ENCODE measurements at places on chromosomes 6 and 20. TPM values are rescaled to one million over a fixed set of nuclear protein-coding genes. Genes with fewer than 3 reads are reported as not detected.

Gene FUCA2
- total RNA-seq, result 21.6 TPM

Gene CDSN
- total RNA-seq, result not detected

Gene SRSF12
- 0.19 TPM for total RNA-seq

Gene IP6K3
- total RNA-seq, result not detected

Gene TNF
- total RNA-seq, result 0.95 TPM

Gene VNN1
- total RNA-seq, result 5.4 TPM

Gene NMBR
- total RNA-seq, result not detected

Measured in esophagus squamous epithelium (tissue), 5 donors.